ENCODE measurements at places on chromosomes 4 and X.
A peak's percentile ranks its signal among the peaks of the same experiment; 100 is the strongest.

GRCh38 chr4:161167539-161167938 is 996.3 kb downstream of the FSTL5 start:
- no peak for DNase-seq

DNA sequence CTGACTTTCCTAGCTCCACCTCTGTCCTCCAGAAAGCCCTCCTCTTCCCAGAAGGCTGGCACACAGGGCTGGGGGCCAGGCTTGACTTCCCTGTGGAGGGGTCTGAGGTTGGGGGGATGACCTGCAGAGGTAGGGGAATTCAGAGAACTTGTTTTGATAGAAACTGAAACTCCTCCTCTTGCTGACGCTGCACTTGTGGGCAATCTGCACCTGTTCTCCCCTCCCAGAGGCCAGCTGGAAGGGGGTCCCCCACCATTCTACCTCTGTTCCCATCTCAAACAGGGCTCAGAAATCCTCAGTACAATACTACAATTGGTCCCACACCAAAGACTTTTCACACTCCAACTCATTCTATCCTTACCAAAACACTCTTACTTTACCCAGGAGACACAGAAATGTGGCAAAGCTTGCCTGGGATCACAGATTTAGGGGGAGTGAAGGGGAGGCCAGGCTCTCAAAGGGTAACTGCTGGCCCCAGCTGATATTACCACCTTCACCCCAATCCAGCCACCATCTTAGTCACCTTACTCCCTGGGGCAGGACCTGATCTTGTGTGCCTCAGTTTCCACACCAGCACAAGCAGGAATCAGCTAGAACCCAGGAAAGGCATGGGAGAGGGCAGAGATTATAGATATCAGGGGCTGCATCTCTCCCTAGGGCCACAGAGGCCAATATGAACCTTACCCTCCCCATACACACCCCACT is 18.5 kb downstream of the OTUD5 start:
- DNase-seq, result no peak

- peak; percentile 23 for DNase-seq
Observed at GRCh38 chr4:89837385-89837992, 528 bp upstream of the SNCA start.

DNA sequence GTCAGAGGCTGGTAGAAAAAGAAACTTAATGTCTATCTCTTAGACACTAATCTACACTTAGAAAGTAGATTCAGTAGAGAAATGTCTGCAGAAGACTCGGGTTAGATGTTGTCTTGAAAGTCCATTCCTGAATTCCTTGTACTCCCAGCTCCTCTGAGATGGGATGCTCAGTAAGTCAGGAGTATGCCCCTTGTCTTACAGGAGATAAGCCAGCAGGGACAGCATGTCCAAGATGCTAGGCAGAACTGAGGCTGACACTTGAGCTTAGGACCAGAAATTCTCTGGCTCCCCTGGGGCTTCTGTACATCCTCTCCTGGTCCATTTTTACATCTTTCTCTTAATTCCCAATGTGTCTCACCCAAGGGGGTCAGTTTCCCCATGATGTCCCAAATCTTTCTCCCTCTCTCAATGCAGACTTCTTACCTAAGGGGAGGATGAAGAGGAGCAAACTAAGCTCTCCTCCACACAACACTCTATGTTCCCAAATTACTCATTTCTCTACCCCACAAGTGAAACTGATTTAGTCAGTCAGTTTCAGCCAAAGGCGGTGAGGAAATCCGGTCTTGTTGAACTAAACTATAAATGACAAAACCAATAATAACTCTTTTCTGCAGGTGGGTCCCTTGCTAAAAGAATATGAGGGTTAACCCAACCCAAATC is 558.2 kb upstream of the DIPK2B start:
- DNase-seq, result no peak

- no peak for DNase-seq
Observed at GRCh38 chr4:148539387-148539786, 97.2 kb upstream of the NR3C2 start.

DNA sequence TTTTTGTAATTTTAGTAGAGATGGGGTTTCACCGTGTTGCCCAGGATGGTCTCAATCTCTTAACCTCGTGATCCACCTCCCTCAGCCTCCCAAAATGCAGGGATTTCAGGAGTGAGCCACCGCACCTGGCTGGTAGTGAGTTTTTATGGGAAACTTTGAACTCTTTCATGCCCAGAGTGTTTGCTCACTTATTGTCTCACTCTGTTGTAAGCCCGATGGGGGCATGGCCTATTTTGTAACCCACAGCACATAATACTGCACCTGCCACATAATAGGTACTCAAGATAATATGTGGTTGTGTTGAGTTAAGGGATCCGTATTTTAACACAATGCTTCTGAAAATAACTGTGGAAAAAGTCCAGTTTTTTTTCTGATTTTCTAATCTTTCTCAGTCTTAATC is 109.6 kb upstream of the GIMD1 start:
- DNase-seq, result no peak

DNA sequence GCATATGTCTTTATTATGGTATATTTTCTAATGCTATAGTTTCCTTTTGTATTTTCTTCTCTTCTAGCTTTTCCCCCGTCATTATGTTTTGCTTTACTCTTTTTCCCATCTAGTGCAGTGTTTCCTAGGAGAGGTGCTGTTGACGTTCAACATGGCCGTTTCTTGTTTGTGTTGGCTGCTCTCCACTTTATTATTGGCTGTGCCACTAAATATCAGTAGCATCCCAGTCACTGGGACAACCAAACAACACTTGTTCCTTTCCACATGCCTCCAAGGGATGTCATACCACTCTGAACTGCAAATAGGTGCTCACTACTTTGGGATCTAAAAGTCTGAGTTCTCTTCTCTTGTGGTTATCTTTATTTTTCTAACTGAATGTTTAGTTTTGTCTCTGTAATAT is 26.5 kb downstream of the GBA3 start:
- no peak for DNase-seq

DNA sequence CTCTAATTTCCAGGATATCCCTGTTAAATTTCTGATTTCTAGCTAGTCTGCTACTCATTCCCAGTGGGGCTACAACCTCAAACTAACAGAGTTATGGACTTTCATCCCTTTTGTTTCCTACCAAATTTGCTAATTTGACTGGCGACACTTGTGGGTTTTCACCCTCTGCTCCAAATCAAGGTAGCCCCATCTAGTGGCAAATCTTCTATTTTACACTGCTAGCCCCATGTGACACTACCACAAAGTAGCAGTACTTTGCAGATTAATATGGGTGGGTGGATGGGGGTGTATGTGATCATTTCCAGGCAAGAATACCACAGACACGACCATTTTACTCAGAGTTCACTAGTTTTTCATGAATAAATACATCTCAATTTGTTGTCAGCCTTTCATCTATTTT is 150.3 kb downstream of the MSL3 start:
- no peak for DNase-seq

DNA sequence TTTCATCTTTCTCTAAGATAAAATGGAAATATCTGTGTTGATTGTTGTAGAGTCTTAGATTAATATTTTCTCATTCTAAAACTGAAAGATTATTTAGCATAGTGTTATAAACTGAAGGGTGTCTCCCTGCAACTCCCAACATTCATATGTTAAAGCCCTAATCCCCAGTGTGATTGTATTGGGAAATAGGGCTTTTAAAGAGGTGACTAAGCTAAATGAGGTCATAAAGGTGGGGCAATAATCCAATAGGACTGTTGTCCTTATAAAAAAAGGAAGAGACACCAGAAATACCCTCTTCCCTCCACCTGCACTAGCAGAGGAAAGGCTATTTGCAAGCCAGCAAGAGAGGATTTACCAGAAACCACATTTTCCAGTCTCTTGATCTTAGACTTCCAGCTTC is 1626.4 kb downstream of the C4orf33 start:
- no peak for DNase-seq

- no peak for DNase-seq
Observed at GRCh38 chrX:150854856-150855255, 43.6 kb downstream of the CD99L2 start.

DNA sequence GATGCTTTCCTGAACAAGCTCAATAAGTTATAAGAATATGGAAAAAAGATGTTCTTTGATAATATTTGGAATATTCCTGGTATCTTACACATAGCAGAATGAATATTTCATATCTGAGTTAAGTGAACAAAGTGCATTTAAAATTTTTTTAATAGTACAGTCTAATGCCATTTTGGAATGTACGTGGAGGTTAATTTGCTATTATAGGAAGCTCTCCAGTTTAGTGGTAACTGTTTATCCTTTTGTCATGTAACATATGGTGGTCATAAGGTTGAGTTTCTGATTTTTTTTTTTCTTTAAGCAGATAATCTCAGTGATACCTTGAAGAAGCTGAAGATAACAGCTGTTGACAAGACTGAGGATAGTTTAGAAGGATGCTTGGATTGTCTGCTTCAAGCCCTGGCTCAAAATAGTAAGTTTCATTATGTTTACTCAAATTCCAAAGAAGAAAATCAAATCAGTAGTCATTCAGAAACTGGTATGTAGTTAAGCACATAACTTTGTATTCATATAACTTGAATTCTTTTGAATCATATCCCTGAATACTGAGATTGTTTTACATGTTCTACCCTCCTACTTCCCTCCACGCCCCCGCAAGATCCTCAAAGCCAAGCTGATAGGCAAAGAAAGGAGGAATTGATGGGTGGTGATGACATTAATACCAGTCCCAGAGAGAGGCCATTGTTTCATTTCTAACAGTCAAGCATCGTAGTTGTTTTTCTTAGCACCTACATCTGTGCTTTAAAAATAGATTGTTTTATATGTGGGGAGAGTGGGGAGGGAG is 32.1 kb downstream of the RAP1GDS1 start:
- DNase-seq, result no peak

- no peak for DNase-seq
Observed at GRCh38 chrX:5681159-5681558, 547.5 kb downstream of the NLGN4X start.

DNA sequence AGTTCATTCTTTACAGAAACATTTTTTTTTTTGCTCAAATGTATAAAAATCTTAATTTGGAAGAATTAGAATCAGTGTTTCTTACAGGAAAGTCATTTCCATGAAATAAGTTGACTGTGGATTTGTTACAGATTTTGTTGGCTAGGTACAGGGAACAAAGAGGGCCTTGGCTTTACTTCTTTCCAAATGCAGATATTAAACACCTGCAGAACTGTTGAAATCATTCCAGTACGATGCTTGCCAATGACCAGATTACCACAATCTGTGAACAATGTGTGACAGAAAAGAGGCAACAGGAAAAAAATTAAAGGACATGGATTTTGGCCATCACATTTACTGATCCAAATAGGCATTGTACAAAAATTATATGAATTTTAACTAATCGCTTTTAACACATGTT is 70.8 kb downstream of the ANXA10 start:
- DNase-seq, result no peak

- no peak for DNase-seq
Observed at GRCh38 chrX:69029771-69030170, 135.5 kb downstream of the PJA1 start.

DNA sequence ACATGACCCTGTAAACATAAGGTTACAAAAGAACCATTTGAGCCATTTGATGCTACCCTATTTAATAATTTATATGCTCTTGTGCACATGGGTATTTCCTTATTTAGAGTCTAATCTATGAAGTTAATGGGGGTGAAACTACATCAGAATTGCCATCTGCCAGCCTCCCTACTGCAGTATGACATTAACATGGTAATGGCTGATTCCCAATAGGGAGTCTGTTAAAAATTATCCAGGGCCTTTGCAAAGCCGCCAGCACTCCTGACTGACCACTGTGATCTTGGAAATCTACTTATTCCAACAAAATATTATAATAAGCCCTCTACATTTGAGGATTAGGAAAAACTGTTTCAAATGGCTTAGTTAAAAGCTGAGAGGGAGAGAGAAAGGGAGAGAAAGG is 153.7 kb downstream of the CLCN4 start:
- DNase-seq, result no peak

GRCh38 chr4:127143460-127144195 is 489.1 kb upstream of the INTU start:
- DNase-seq, result no peak

- no peak for DNase-seq
Observed at GRCh38 chr4:37666625-37667071, 19.5 kb downstream of the RELL1 start.

DNA sequence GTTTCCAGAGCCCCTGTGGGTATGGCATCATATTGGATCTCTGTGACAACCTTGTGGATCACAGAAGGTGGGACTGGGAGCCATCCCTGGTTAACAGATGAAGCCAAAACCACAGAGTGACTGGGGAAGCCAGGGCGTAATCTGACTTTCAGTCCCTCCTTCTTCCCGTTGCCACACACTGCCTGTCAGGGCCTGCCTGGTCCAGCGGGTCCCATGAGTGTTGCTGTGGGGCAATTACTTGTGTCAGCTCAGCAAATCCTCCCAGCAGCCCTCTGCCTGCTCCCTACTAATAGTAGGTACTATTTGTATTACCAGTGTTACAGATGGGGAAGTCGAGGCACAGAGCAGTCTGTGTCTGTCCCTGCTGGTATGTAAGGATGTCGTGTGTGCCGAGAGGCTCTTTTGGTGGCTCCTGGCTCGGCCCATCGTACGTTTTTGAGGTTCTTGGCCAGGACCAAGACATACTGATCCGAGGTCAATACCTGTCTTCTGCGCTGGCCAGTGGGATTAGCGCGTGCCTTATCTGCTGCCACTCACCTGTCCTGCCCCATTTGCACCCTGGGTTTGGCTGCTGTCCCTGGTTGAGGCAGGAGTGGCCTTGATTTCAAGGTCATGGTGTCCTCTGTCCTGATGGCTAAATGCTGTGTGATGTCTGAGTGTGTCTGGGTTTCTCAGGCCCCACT is 5.7 kb downstream of the NSG1 start:
- no peak for DNase-seq

- no peak for DNase-seq
Observed at GRCh38 chr4:27714073-27714472, 853.4 kb downstream of the STIM2 start.

DNA sequence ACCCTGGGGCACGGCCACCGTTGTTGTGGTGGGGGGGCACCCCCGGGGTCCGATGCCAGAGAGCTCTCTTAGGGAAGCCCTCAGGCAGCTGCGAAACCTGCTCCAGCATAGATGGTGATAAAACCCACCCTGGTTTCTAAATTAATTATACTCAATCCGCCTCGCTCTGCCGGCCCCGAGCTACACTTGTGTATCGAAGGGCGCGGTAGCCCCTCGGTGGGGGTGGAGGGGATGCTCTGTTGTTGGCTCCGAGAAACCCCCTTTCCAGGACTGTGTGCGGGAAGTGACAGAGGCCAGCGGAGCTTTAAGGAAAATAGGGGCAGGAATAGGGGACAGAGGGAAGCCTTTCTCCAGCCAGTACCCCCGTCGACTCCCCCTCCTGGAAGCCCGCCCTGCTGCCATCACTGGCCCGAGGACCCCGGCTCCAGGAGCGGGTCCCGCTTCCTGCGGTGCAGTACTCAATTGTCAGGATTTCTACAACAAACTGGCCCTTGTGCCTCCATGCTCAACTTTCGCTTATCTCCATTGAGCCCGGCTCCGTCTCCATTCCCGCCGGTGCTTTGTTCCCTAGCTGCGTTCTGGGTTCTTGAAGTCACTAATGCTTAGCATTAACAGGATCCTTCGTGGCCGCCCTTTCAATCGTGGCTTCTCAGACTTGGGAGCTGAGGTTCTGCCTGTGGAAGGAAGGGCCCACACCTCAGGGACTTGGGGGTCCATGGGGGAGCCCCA is 408.2 kb downstream of the BCOR start:
- no peak for DNase-seq
